ENCODE measurements at places on chromosomes 16 and 17.
A peak's percentile ranks its signal among the peaks of the same experiment; 100 is the strongest.

- no peak for DNase-seq
Observed at GRCh38 chr17:31586946-31587345, 195.5 kb downstream of the RAB11FIP4 start.

DNA sequence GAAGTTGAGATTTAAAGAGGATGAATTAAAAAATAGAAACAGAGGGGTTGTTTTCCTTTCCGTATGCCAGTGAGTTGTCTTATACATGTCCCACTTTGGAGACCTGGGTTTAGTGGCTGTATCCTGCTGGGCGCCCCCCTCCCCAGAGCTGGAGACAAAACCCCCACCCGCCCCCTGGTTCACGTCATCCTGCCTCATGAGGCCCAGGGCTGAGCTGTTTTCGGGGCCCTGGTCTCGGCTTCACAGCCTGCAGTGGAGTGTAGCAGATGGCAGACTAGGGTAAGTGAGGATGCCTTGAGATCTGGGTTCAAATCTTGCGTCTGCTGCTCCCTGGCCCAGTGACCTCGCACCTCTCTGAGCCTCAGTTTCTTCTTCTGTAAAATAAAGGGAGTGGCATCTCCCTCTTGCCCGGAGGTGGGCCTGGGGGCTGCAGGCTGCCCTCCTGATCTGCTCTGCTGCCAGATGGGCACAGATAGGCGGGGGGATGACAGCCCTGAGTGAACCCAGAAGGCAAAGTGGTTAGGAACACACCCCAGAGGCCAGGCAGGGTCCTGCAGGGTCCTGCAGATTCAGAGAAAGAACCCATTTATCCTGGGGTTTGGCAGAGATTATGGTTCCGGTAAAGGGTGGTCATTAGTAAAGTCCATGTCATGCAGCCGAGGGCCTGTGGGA is 45.1 kb downstream of the SOCS3 start:
- DNase-seq: no peak

DNA sequence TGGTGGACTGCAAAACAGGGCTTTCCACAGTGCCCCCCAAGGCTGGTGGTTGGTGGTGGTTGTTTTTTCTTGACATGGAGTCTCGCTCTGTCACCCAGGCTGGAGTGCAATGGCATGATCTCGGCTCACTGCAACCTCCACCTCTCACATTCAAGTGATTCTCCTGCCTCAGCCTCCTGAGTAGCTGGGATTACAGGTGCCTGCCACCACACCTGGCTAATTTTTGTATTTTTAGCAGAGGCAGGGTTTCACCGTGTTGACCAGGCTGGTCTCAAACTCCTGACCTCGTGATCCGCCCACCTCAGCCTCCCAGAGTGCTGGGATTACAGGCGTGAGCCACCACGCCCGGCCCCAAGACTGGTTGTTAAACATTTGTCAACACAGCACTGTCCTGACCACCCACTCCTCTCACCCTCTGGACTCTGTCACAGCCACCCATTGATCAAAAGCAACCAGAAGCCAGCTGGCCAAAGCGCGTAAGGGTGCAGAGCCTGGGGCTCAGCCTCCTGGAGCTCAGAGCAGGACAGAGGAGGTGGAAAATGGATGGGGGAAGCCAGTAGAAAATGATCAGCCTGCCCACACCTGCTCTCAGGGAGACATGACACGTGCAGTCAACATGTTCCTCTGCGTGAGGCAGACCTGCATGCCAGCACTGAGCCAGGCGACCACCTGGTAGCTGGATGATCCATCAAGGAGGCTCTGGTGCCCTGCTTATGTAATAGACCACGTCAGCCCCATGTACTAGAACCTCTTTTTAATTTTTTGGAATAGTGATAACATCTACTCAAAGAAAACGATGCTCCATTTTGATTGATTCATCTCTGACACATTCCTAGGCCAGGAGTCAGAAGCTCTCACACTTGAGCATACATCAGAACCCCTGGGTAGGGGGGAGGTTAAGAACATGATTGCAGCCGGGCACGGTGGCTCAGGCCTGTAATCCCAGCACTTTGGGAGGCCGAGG is 14.8 kb upstream of the OSGIN1 start:
- DNase-seq: no peak

- DNase-seq: no peak
Observed at GRCh38 chr16:10750793-10751192, 7.2 kb downstream of the NUBP1 start.

GRCh38 chr16:1013593-1013900 is 32.0 kb downstream of the SOX8 start:
- no peak for DNase-seq

GRCh38 chr17:1769822-1770477 is 8.1 kb downstream of the SERPINF1 start:
- DNase-seq: no peak

GRCh38 chr17:69702078-69702477 is 287.6 kb downstream of the MAP2K6 start:
- DNase-seq: no peak

DNA sequence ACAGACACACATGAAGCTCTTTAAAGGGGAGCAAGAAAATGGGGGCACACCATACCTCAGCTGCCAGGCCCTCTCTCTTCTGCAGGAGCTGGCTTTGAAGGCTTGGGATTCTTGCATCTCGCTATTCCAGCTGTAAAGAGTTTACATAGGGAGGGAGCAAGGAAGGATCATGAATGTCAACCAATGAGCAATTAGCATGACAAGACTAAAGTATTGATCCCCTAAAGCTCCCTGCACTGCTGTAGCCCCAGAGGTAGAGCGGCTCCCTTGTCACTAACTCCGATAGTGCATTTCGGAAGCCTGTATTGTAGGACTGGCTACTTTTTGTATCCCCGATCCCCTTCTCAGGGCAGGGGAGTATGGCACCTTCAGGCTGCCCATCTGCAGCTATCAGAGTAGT is 113.4 kb upstream of the PMFBP1 start:
- no peak for DNase-seq

- no peak for DNase-seq
Observed at GRCh38 chr16:85361441-85362118, 249.3 kb upstream of the CIBAR2 start.

DNA sequence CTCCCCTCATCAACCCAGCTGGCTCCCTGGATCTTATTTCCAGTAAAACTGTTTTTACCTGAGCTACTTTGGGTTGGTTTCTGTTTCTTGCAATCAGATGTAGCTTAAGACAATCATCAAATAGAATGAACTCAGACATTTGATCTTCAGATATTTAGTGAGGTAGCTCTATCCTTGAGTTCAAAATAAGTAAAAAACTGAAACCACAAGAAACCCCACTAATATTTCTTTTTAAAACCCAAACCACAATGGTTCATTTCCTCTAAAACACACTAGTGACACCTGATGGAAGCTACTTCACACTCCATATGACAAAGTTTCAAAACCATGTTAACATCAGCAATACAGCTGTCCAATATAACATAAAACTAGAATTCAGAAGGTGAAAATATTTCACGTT is 37.8 kb downstream of the CACNG1 start:
- no peak for DNase-seq

DNA sequence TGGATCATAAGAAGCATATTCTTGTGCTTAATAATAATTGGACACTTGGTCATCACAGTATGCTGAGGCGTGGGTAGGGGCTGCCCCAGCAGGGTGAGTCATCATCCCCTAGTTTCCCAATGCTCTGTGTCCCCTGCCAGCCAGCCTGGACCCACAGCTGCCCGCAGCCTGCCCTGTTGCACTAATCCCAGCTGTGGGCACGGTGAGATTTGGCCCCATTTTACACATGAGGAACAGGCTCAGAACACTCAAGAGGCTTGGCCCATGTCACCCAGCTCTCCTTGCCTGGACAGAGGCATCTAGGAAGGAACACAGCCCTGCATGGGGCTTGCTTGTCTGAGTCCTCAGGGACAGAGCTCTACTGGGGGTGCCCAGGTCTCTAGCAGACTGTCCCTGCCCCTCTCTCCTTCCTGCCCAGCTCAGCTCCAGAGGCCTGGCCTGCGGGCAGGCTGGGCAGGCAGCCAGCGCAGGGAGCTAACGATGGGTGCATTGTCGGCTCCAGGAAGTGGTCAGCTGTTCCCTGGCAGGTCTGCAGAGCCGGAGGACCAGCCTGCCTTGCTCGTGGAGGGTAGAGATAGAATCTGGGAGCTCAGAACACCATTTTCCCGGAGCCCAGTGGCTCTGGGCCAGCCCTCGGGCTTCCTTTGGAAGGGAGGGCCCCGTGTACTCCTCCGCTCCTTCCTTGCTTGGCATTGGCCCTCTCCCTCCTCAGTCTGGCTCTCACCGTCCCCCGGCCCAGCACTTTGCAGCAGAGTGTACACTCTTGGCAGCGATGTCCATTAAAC is 189.4 kb downstream of the RAB11FIP4 start:
- DNase-seq: no peak

GRCh38 chr17:50181144-50181543 is 15.3 kb downstream of the SGCA start:
- DNase-seq: no peak

DNA sequence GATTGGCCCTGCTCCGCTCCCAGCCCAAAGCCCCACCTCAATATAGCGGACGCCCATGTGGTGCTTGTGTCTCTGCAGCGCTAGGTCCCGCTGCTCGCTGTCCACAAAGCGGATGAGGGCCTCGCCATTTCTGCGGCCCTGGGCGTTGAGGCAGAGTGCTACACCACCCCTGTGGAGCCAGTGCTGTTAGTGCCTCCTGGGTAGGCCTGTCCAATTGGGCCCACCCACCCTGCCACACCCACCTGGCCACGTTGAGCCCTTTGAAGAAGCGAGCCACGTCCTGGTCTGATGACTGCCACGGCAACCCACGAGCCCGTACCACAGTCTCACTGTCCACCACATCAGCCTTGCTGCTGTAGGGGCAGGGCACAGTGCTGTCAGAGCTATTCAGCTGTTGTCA is 3.6 kb downstream of the ESRP2 start:
- DNase-seq: no peak

GRCh38 chr16:51813609-51814008 is 662.5 kb upstream of the SALL1 start:
- no peak for DNase-seq

- DNase-seq: no peak
Observed at GRCh38 chr17:54992797-54993639, 24.5 kb downstream of the STXBP4 start.

GRCh38 chr17:78484271-78485246 is 92.6 kb downstream of the DNAH17 start:
- DNase-seq: peak; percentile 60

GRCh38 chr17:31572341-31572740 is 180.9 kb downstream of the RAB11FIP4 start:
- no peak for DNase-seq

- no peak for DNase-seq
Observed at GRCh38 chr17:15134363-15134762, 130.8 kb downstream of the PMP22 start.

Data from activated T-helper 1 cell treated with Interleukin-2 at 50 U/mL for 16 hours (primary cell).